Sigmoid colon (tissue), 7 donors: ENCODE measurements at places on chromosomes 1 and 21. TPM values are rescaled to one million over a fixed set of nuclear protein-coding genes. Genes with fewer than 3 reads are reported as not detected.

DNA sequence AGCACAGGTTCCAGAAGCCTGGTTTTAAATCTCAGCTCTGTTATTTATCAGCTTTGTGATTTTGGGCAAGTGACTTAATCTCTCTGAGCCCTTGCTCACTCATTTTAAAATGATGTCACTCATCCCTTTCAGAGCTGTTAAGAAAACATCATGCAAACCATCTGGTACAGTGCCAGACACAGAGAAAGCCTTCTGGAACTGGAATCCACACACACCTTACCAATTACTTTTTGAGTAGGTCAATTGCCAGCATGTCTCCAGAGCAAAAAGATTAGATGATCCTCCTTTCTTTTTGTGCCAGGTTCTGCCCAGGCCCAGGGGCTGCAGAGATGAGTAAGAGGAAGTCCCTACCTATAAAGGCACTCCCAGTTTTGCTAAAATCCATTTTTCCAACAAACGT is 61.3 kb downstream of the ROR1 start:
- no peak for DNase-seq
- no peaks in the 10 kb centered on the region for H3K36me3 ChIP-seq

- no peak overlapping the region for H3K27ac ChIP-seq
- DNase-seq, result no peak
- no peaks in the 10 kb centered on the region for H3K36me3 ChIP-seq
- H3K27me3 ChIP-seq, result no peaks in the 10 kb centered on the region
Observed at GRCh38 chr1:28136169-28136921, 40.1 kb downstream of the PTAFR start.

DNA sequence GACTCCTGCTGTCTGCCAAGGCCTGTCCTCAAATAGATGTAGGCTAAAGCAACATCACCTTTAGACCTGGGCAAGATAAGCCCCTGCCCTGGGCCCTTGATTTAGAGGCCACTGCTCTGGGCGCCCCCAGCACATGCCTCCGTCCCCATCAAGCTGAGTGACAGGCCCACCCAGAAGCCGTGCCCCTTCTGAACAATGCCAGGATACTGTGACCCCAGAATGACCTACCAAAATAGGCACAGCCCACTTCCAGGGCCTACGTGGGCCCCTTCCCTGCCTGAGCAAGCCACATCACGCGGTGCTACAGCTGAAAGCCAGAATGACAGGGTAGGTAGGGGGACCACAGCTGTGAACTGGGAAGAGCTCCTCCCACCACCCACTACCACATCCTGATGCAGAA is 24.7 kb upstream of the BECN2 start:
- H3K27ac ChIP-seq, result no peak overlapping the region
- H3K27me3 ChIP-seq, result no peaks in the 10 kb centered on the region
- no peaks in the 10 kb centered on the region for H3K4me1 ChIP-seq
- H3K36me3 ChIP-seq, result no peaks in the 10 kb centered on the region
- H3K4me3 ChIP-seq, result no peak overlapping the region

DNA sequence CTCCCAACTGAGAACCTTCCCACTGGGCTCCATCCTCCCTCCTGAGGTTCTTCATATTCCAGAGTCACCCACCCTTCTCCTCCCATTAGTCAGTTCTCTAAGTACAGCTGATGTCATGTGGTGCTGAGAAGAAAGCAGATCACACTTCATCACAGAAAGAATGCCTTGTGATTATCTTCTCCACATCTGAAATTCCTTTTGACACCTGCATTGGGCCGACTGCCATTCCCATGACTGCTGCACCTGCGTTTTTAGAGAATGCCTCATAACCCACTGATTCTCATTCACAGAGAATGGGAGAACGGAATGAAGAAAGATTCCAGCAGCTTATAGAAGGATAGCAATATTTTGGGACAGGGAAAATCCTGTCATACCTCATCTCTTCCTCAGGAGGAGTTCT is 14.3 kb downstream of the LEPR start:
- no peaks in the 10 kb centered on the region for H3K36me3 ChIP-seq
- peaks cover 11% of the 10 kb centered on the region for H3K4me1 ChIP-seq
- no peaks in the 10 kb centered on the region for H3K27me3 ChIP-seq
- no peak overlapping the region for H3K4me3 ChIP-seq
- no peak overlapping the region for H3K27ac ChIP-seq

DNA sequence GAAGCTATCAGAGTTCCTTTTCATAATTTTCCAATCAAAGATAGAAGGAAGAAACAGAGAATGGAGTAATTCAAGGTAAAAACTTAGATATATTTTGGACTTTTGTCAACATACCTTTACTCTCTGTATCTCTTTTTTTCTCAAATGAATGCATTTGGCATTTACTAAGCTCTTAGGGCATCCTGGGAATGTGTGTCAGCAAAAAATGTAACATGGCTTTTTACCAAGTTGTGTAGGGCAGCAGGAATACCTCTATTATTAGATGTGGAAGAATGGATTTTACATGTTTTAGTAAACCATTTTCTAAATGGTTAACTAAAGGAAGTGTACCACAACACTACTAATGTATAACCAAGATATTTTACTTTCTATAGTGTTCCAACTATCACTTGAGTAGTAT is 4.2 kb upstream of the COL11A1 start:
- H3K4me1 ChIP-seq, result peaks cover 17% of the 10 kb centered on the region
- H3K4me3 ChIP-seq, result no peak overlapping the region
- DNase-seq, result no peak

DNA sequence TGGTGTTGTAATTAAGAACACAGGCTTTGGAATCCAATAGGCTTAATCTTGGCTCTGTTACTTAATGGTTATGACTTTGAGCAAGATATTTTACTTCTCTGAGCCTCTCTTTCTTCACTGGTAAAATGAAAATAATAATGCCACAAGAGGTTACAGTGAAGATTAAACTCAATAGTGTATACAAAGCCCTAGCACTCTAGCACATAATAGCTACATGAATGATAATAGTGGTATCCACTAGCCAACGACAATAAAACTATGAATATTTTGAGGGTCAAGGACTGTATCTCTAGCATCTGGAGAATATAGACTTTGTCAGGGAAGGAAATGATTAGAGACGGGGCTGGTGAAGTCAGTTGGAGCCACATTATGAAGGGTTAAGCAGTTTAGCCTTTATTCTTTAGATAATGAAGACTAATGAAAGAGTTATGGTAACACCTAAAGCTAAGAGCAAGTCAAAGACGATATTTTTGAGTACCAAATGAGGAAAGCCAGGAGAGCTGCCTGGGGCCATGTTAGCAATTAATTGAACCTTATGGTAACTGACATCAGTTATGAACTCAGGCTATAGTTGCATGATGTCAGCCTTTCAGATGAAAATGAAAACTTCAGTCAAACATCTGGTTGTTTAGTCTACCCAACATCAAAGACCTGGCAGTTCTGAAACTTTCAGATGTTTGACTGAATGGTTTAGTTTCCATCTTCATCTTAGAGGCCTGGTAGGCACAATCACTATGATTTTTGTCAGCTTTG is 32.8 kb upstream of the RNF11 start:
- no peaks in the 10 kb centered on the region for H3K36me3 ChIP-seq
- no peak overlapping the region for H3K4me3 ChIP-seq
- no peak overlapping the region for H3K27ac ChIP-seq
- DNase-seq, result no peak
- H3K27me3 ChIP-seq, result no peaks in the 10 kb centered on the region
- H3K4me1 ChIP-seq, result no peaks in the 10 kb centered on the region

DNA sequence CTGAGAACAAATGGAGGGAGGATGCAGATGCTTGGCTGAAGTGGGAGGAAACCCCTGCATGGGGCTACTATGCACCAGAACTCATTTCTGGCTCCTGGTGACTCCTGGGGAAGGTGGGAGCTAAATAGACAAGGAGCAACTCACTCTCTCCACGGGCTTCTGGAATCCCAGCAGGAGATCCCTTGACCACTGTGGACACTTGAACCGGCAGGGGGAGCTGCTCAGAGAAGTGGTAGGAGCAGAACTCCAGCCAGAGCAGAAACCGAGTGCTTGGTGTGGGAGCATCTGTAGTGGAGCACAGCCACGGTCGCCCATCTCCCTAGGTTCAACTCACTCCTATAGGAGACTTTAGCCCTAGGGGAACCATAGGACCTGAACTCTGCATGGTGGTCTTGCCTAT is 205.6 kb upstream of the GJB5 start:
- no peak overlapping the region for H3K27ac ChIP-seq
- H3K36me3 ChIP-seq, result no peaks in the 10 kb centered on the region
- H3K4me1 ChIP-seq, result no peaks in the 10 kb centered on the region
- DNase-seq, result no peak

- H3K36me3 ChIP-seq, result no peaks in the 10 kb centered on the region
- peak overlapping the region; percentile 82 for H3K27ac ChIP-seq
- no peak overlapping the region for H3K4me3 ChIP-seq
Observed at GRCh38 chr1:27144049-27144748, 10.7 kb downstream of the SLC9A1 start.

- no peak overlapping the region for H3K4me3 ChIP-seq
- no peak for DNase-seq
Observed at GRCh38 chr1:20445956-20446355, 40.1 kb downstream of the CAMK2N1 start.

DNA sequence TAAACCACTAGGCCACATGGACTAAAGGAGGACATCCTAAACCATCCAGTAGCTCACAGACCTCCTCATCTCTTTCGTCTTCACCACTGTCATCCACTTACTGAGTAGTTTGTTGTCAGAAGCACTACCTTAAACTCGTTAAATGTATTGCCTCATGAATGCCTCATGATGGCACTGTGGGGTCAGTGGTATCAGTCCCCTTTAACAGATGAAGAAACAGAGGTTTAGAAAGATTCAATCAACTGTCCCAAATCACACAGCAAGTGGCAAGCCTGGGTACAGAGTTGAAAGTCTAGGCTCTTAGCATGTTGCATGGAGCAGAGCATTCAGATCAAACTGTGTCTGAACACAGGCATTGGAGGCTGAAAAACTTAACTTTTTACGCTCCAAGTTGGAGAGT is 183.6 kb upstream of the KIAA0040 start:
- no peak for DNase-seq
- H3K4me1 ChIP-seq, result no peaks in the 10 kb centered on the region
- no peaks in the 10 kb centered on the region for H3K27me3 ChIP-seq
- no peak overlapping the region for H3K27ac ChIP-seq

GRCh38 chr1:23930861-23931490 is 17.8 kb upstream of the CNR2 start:
- DNase-seq, result no peak
- H3K36me3 ChIP-seq, result no peaks in the 10 kb centered on the region
- peak overlapping the region; percentile 58 for H3K27ac ChIP-seq
- no peak overlapping the region for H3K4me3 ChIP-seq
- peaks cover 11% of the 10 kb centered on the region for H3K4me1 ChIP-seq

DNA sequence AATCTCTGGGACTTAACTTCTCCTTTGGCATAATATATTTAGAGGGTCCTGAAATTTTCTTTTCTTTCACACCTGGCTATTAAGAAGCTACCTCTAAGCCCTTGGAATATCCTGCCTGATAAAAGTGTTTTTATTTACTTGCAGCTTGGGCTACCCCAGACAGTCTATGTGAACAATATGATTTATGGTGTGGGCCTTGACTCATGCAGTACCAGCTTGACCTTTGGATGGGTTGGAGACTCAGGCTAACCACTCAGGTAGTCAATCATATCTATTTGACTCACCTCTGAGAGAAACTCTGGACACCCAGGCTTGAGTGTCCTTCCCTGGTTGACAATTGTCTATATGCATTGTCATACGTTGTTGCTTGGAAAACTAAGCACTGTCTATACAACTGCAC is 13.4 kb upstream of the PGBD2 start:
- H3K4me1 ChIP-seq, result no peaks in the 10 kb centered on the region
- H3K4me3 ChIP-seq, result no peak overlapping the region
- no peak for DNase-seq
- H3K36me3 ChIP-seq, result no peaks in the 10 kb centered on the region
- no peaks in the 10 kb centered on the region for H3K27me3 ChIP-seq
- H3K27ac ChIP-seq, result no peak overlapping the region

DNA sequence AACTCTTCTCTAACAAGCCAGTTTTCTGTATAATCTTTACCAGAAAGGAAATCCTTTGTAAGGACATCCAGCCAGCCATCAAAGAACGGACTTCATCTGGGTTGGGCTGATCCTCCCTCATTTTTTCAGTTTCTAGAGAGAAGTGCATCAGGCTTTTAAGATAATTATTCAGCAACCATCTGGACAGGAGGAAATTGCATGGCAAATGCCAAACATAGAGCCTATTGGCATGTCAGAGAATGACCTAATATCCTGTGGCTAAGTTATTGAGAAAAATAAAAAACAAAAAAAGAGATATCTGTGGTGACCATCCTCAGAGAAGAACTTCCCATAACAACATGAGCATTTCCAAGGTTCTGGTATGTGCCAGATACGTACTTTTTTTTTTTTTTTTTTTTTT is 74.9 kb upstream of the BEND5 start:
- H3K4me3 ChIP-seq, result no peak overlapping the region
- H3K27ac ChIP-seq, result no peak overlapping the region
- no peak for DNase-seq
- H3K36me3 ChIP-seq, result no peaks in the 10 kb centered on the region

DNA sequence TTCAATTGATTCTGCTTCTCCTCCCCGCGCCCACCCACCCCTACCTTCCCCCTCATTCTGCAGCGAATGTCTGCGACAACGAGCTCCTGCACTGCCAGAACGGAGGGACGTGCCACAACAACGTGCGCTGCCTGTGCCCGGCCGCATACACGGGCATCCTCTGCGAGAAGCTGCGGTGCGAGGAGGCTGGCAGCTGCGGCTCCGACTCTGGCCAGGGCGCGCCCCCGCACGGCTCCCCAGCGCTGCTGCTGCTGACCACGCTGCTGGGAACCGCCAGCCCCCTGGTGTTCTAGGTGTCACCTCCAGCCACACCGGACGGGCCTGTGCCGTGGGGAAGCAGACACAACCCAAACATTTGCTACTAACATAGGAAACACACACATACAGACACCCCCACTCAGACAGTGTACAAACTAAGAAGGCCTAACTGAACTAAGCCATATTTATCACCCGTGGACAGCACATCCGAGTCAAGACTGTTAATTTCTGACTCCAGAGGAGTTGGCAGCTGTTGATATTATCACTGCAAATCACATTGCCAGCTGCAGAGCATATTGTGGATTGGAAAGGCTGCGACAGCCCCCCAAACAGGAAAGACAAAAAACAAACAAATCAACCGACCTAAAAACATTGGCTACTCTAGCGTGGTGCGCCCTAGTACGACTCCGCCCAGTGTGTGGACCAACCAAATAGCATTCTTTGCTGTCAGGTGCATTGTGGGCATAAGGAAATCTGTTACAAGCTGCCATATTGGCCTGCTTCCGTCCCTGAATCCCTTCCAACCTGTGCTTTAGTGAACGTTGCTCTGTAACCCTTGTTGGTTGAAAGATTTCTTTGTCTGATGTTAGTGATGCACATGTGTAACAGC is 339.9 kb downstream of the NTNG1 start:
- H3K4me3 ChIP-seq, result peak overlapping the region; percentile 25
- no peak overlapping the region for H3K27ac ChIP-seq

GRCh38 chr1:7476861-7477547 is 294.1 kb upstream of the VAMP3 start:
- DNase-seq, result no peak
- peak overlapping the region; percentile 68 for H3K27ac ChIP-seq
- H3K27me3 ChIP-seq, result no peaks in the 10 kb centered on the region
- H3K4me3 ChIP-seq, result no peak overlapping the region
- H3K36me3 ChIP-seq, result no peaks in the 10 kb centered on the region

GRCh38 chr1:23736437-23737134 is 6.7 kb upstream of the ELOA start:
- H3K27me3 ChIP-seq, result no peaks in the 10 kb centered on the region
- no peak for DNase-seq
- no peak overlapping the region for H3K4me3 ChIP-seq
- no peak overlapping the region for H3K27ac ChIP-seq
- H3K4me1 ChIP-seq, result no peaks in the 10 kb centered on the region
- no peaks in the 10 kb centered on the region for H3K36me3 ChIP-seq

The CACNA1E gene
- 0.36 TPM for total RNA-seq

The MIA3 gene
- 27.4 TPM for total RNA-seq

The KIRREL1 gene
- 57.0 TPM for total RNA-seq

The CRTC2 gene
- total RNA-seq, result 23.3 TPM

The AK5 gene
- 6.1 TPM for total RNA-seq

The LY9 gene
- 0.16 TPM for total RNA-seq

The CELA3B gene
- not detected for total RNA-seq
